ENCODE measurements at places on chromosomes 2 and 18.

- peaks cover 38% of the 10 kb centered on the region for H3K27me3 ChIP-seq
- peak overlapping the region; percentile 67 for H3K4me3 ChIP-seq
- peaks cover 12% of the 10 kb centered on the region for H3K4me1 ChIP-seq
- DNase-seq = no peak
Observed at GRCh38 chr18:76450452-76451395, 44.3 kb downstream of the ZNF516 start.

- no peak for DNase-seq
- H3K4me3 ChIP-seq = no peak overlapping the region
- H3K4me1 ChIP-seq = peaks cover 2% of the 10 kb centered on the region
- H3K36me3 ChIP-seq = peaks cover 11% of the 10 kb centered on the region
- no peak overlapping the region for H3K27ac ChIP-seq
Observed at GRCh38 chr18:50398947-50399346, 24.1 kb downstream of the SKA1 start.

DNA sequence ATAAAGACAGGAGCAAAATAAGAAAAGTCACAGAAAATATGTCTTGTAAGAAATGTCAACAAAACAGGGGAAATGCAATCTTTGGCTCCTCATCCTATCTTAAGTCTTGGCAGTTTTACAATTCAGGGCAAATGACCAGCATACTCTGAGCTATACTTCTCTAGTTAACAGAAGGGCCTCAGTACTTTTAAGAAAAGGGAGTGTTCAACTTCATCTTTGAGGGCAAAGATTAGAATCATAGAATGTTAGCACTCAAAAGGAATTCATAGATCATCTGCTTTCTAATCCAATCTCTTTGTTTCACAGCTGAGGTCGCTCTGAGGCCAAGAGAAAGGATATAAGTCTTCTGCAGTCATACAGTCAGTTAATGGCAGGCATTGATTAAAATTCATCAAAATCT lies 174.0 kb upstream of the NT5C1B start:
- no peak overlapping the region for H3K27ac ChIP-seq
- no peaks in the 10 kb centered on the region for H3K36me3 ChIP-seq
- H3K27me3 ChIP-seq = no peaks in the 10 kb centered on the region
- no peak for DNase-seq

DNA sequence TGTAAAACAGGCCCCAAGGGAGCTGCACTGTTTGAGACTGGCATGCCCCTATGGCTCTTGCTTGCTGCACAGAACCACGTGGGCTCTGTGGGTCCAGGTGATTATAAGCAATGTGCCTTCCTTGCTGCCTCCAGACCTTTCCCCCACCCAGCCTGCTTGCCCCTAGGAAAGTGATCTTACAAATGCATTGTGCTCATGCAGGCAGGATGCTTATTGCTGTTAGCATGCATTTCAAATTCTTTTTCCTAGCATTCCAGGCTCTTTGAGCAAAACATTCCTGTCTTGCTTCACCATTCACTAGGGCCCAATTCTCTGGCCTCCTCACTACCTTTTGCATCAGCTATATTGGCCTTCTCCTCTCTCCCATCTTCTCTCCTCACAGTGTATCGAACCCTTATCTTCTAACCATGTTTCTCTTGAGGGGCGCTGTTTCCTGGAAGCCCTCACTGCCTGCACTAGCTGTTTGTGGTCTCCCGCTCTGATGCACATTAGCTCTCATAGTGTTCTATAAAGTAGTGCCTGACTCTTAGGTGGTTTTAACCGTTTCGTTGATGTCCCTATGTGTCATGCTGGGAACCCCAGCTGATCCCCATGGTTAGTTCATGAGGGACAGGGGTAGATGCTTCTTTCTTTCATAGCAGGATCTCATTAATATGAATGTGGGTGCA lies 152.9 kb upstream of the EPAS1 start:
- peaks cover 11% of the 10 kb centered on the region for H3K36me3 ChIP-seq
- peaks cover 21% of the 10 kb centered on the region for H3K4me1 ChIP-seq
- DNase-seq = no peak
- no peak overlapping the region for H3K4me3 ChIP-seq
- H3K27me3 ChIP-seq = no peaks in the 10 kb centered on the region
- H3K27ac ChIP-seq = no peak overlapping the region

DNA sequence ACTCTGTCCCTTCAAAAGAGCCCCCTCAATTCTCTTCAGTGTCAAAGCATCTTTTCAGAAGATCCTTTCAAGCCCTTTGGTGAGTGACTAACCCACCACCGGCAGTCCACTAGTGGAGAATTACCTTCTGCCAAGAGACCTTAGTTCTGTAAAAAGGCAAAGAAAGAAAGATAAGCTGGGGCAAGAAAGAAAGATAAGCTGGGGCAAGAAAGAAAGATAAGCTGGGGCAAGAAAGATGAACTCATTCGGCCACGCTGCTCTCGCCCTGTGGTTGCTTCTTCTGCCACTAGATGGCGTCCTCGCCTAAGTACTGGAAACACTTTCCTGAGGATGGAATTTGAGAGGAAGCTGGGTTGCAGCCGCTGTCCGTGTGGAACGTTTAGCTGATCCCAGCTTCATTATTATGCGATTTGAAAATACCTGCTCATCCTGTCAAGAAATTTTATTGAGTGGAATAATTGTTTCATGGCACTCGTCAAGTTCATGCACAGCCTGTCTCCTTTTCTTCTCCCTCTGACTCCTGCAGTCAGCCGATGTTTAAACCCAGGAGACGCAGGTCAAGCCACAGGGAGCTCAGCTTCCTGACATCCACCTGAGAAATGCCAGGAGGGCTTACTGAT lies 17.3 kb upstream of the ANXA4 start:
- H3K36me3 ChIP-seq = no peaks in the 10 kb centered on the region
- no peak overlapping the region for H3K27ac ChIP-seq
- peaks cover 6% of the 10 kb centered on the region for H3K4me1 ChIP-seq
- DNase-seq = peak; percentile 87
- peak overlapping the region; percentile 41 for H3K4me3 ChIP-seq

DNA sequence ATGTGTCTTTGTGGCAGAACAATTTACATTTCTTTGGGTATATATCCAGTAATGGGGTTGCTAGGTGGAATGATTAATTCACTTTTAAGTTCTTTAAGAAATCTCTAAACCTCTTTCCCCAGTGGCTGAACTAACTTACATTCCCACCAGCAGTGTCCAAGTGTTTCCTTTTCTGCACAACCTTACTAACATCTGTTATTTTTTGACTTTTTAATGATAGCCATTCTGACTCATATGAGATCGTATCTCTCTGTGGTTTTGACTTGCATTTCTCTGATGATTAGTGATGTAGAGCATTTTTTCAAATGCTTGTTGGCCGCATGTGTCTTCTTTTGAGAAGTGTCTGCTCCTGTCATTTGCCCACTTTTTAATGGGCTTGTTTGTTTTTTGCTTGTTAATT lies 43.1 kb upstream of the PTH2R start:
- H3K27me3 ChIP-seq = peaks cover 4% of the 10 kb centered on the region
- H3K4me1 ChIP-seq = peaks cover 19% of the 10 kb centered on the region
- peaks cover 22% of the 10 kb centered on the region for H3K36me3 ChIP-seq
- no peak overlapping the region for H3K4me3 ChIP-seq

- H3K27ac ChIP-seq = no peak overlapping the region
- H3K27me3 ChIP-seq = no peaks in the 10 kb centered on the region
- H3K36me3 ChIP-seq = no peaks in the 10 kb centered on the region
- no peak overlapping the region for H3K4me3 ChIP-seq
Observed at GRCh38 chr18:56238576-56238975, 399.8 kb downstream of the TXNL1 start.

DNA sequence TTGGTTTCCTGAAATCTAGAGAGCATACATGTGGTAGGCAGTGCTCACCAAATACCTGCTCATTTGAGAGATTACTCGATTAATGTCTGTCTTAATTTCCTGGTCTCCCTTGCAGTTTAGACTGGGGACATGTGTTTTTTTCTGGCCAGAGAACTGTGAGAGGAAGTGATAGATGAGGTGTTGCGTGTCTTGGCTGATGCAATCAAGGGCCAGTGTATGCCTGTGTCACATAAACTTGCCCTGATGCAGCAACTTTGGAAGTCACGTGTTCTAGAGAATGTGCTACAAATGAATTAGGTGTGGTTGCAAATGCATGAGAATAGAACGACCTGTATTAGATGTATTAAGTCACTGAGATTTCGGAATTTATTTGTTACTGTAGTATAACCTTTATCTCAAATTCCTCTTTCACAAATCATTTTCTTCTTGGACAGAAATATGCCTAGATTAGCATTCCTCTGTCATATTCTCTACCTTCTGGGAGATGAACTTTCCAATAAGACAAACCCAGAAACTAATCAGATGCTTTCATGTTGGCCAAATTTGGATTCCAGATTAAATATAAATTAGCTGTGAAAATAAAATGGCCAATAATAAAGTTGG lies 9.9 kb upstream of the IL1A start:
- no peaks in the 10 kb centered on the region for H3K27me3 ChIP-seq
- no peak overlapping the region for H3K4me3 ChIP-seq
- peak overlapping the region; percentile 78 for H3K27ac ChIP-seq
- H3K36me3 ChIP-seq = peaks cover 41% of the 10 kb centered on the region

DNA sequence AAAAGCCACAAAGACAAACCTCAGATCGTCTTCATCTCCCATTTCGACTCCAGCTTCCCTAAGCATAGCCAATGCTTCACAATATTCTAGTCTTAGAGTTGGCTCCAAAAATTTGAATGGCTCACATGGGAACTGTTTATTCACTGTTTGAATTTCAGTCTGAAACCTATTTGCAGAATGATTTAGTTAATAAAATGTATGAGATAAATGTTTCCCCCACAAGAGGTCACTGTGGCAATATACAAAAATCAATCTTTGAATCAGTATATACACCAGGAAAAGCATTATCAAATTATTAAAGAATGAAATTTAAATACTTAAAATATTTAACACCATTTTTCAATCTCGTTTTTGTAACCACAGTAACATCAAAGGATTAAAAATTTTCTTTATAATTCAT lies 40.0 kb upstream of the MCM6 start:
- H3K36me3 ChIP-seq = peaks cover 16% of the 10 kb centered on the region
- H3K27me3 ChIP-seq = no peaks in the 10 kb centered on the region
- H3K4me1 ChIP-seq = peaks cover 15% of the 10 kb centered on the region
- no peak overlapping the region for H3K27ac ChIP-seq

DNA sequence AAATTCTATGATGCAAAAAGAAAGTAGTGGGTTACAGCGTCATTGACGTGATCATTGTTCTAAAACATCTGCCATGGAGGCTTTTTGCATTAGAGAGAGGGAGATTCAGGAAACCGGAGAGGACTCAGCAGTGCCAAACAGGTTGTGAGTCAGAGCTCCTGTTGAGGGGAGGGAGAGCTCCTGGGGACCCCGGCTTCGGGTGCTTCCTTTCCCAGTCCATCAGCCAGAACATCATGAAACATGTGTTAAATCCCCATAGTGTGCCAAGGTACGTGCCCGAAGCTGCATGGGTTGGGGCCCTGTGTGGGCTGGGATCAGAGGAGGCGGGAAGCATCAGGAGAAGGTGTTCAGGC lies 791 bp upstream of the CYRIA start:
- H3K27ac ChIP-seq = no peak overlapping the region
- H3K4me1 ChIP-seq = peaks cover 21% of the 10 kb centered on the region
- H3K27me3 ChIP-seq = peaks cover 34% of the 10 kb centered on the region
- peak overlapping the region; percentile 67 for H3K4me3 ChIP-seq
- H3K36me3 ChIP-seq = no peaks in the 10 kb centered on the region

All from activated CD4-positive, alpha-beta memory T cell treated with anti-CD3 and anti-CD28 coated beads, Interleukin-2, amount 10 ng/mL, durations not matched to agents 7 days and 5 days (primary cell).